ENCODE measurements at places on chromosomes 7 and 10.

GRCh38 chr7:36506820-36507219, 117.2 kb downstream of the ANLN start:
- DNase-seq = no peak

DNA sequence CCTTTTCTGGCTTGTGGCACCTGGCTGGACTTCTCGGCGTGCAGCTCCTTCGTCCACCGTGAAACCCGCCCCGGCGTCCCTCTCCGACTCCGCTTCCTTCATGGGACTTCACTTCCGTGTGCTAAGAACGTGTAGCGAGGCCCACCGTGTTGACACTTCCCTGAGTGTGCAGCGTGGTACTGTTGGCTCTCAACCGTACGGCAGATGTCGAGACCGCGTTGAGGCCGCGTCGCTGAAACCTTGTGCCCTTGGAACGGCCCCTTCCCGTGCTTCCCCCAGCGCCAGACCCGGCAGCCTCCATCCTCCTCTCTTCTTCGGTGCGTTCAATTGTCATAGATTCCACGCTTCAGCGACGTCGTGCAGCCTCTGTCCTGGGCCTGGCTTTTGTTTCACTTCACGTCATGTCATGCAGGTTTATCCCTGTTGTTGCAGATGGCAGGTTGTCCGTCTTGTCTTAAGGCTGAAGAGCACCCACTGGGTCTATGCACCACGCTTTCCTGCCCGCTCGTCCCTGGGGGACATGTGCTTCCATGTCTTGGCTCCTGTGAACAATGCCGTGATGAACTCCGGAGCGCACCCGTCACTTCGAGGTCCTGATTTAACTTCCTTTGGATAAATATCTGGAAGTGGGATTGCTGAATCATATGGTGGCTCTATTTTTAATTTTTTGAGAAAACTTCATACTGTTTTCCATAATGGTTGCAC, 465.3 kb downstream of the DNAJB6 start:
- DNase-seq = no peak

GRCh38 chr10:15124190-15124589, 27.0 kb downstream of the RPP38 start:
- no peak for DNase-seq

DNA sequence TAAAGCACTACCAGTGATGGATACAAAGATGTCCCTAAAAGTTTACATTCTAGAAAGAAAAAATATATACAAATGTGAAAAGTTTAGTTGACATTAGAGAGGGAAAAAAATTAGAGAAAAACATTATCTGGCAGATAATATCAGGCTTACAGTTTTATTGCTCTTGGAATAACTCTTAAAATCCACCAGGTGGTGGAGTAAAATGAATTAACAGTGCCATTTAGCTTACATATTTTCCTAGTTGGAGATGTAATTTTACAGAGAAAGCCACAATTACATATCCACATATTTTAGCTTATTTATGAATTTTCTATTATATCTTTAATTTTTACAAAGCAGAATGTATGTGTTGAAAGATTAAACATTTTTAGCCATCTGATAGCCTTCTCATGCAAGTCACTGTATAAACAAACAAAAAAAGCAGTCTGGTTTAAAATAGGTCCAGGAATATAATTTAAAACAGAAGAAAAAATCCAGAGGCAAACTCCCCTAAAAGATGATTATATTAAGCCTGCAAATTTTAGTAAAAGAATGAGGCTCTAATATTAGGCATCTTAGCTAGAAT, 6.5 kb downstream of the CABCOCO1 start:
- no peak for DNase-seq

GRCh38 chr10:79904671-79905321, 44.1 kb downstream of the SFTPD start:
- no peak for DNase-seq

GRCh38 chr7:43637114-43637806, 54.4 kb downstream of the STK17A start:
- no peak for DNase-seq

- DNase-seq = no peak
These were observed 13.5 kb upstream of the PCGF5 start for GRCh38 chr10:91206837-91207474.

DNA sequence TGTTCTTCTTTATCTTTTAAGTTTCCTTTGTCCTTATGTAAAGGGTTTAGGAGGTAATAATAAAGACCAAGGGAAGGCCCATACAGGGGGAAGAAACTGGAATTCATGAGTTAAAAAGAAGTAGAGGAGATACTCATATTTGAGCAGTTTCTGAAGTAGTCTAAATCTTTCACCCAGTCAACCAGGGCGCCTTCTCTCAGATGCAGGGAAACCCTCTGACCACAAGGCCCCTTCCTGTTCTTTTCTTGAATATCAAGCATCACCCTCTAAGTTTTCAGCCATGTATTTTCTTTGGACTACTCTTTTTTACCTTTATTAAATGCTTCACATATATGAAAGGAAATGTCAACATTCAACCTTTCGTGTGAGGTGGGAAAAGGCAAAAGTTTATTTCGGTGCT, 630.8 kb downstream of the SUGCT start:
- no peak for DNase-seq

DNA sequence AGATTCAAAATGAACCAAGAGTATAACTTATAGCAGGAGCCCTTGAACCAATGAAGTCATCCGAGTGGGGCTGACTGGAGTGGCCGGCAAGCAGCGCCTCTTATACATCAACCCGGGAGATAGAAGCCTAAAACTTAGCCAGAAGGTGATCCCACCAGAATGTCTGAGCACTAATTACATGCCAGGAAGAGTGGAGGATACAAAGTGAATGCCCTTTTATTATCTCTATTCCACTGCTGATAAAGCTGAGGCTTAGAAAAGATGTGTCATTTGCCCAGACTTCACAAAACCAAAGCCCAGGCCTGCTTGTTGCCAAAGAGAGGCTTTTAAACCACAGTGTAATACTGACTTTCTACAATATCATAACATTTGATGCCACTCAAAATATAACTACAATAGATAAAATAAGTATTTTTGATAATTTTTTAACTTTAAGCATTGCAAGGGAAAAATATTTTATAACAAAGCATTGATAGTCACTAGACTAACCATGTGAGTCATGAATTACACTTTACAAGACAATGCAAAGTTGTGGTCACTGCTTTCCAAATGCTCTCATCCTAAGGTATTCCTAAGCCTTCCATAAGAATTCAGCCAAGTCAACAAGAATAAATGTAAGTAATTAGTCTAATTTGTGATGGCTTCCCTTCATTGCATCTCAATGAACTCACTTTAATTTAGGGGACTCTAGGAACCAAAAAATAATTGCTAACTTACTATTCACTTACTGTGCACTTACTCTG, 58.6 kb upstream of the ARID5B start:
- DNase-seq = no peak

GRCh38 chr10:59557642-59558041, 152.0 kb downstream of the SLC16A9 start:
- DNase-seq = no peak

GRCh38 chr10:126226988-126227761, 161.1 kb downstream of the ADAM12 start:
- DNase-seq = no peak

DNA sequence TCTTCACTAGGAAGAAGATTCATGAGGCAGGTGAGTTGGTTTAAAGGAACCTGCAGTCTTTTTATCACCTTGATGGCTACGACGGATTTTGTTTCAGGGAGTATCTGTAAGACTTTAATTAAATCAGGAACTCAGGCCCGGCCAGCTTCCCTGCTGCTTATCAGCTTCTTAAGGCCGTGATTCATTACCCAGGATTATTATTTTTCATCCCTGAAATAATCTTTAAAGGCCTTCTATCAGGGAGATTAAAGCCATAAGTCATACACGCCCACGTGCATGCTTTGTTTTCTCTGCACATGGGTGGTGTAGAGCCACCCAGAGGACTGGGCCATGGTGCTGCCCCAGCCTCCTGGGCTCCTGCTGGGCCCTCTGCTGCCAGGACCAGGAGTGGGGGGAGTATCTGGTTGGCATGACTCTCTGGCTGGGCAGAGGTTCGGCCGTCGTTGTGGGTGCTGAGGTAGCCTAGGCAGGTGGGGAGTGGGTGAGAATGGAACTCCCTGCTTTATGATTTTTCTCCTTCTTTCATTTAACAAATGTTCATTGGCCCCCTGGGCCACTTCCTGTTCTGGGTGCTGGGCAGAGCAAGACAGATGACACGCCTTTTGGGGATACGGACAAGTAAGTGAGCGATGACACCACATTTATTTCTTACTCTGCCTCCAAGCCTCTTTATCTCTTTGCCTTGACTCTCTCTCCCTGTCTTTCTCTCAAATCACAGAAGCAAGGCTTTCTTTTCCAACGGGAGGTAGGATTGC, 39.0 kb upstream of the PCBD1 start:
- DNase-seq = no peak

- DNase-seq = peak; percentile 43
These were observed 2.2 kb downstream of the GLUD1 start for GRCh38 chr10:87092376-87092860.

DNA sequence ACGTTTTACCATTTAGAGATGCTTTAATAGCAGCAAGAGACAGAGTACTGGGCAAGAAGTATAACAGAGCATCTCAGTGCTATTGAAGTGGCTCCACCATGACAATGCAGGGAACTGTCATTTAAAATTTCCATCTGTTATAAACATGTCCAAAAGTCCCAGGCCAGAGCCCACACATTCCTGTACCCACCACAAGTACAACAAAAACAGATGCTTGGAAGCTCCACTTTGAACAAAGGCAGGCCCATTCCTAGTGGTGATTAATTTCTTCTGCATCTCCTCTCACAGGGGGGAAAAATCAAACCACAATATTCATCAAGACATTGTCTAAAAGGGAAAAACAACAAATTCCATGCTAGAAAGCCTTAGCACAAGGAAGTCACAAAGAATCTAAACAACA, 627.9 kb downstream of the PARD3 start:
- no peak for DNase-seq

- DNase-seq = no peak
These were observed 38.5 kb downstream of the ZNF438 start for GRCh38 chr10:30993155-30993554.

GRCh38 chr10:98353170-98353569, 61.8 kb downstream of the PYROXD2 start:
- no peak for DNase-seq

- no peak for DNase-seq
These were observed 5.2 kb upstream of the MALRD1 start for GRCh38 chr10:19043431-19043830.

GRCh38 chr10:49165821-49166483, 22.2 kb downstream of the TMEM273 start:
- DNase-seq = no peak

DNA sequence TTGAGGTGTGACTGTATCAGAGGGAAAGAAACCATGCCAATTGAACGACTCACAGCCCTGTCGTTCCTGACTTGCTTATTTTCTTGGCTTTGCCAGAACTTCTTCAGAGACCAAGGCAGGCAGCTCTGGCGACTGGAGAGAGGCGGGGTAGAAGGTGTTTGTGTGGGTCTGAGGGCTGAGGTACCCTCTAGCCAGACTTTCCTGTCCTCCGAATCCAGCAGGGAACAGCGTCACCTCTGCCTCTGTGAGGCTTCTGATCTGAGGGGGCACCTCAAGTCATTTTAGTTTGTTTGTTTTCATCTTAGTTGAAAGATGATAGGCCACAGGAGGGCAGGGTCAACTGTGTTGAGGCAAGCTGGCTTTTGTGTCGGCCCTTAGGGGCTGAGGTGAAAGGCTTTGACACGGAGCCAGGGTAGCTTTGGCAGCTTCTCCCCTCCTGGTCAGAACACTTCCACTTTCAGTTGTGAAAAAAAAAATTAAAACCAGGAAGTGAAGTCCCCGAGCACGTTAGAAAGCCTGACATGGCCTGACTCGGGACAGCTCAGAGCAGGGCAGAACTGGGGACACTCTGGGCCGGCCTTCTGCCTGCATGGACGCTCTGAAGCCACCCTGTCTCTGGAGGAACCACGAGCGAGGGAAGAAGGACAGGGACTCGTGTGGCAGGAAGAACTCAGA, 1.9 kb downstream of the ACSL5 start:
- peak; percentile 50 for DNase-seq

GRCh38 chr10:34966040-34966439, 124.1 kb downstream of the CUL2 start:
- DNase-seq = no peak

DNA sequence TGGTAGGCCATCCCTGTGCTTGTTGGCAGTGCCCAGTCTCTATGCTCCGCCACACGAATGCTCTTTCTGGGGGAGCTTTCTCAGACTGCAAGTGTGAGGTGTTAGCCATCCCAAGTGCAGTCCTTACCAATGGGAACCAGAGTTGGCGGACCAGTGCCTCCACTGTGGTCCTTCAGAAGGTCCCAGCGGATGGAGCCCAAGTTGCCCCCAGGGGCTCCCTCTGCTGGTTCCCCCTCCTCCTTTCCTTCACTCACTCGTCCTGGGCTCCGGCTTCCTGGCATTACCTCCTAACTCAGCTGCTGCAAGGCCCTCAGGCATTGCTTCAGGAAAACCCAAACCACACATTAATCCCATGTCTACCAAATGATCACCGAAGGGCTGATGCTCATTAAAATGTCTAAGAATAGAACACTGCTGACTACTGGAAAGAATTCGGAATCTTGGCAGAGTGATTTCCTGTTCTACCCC, 139.8 kb downstream of the CUBN start:
- no peak for DNase-seq

DNA sequence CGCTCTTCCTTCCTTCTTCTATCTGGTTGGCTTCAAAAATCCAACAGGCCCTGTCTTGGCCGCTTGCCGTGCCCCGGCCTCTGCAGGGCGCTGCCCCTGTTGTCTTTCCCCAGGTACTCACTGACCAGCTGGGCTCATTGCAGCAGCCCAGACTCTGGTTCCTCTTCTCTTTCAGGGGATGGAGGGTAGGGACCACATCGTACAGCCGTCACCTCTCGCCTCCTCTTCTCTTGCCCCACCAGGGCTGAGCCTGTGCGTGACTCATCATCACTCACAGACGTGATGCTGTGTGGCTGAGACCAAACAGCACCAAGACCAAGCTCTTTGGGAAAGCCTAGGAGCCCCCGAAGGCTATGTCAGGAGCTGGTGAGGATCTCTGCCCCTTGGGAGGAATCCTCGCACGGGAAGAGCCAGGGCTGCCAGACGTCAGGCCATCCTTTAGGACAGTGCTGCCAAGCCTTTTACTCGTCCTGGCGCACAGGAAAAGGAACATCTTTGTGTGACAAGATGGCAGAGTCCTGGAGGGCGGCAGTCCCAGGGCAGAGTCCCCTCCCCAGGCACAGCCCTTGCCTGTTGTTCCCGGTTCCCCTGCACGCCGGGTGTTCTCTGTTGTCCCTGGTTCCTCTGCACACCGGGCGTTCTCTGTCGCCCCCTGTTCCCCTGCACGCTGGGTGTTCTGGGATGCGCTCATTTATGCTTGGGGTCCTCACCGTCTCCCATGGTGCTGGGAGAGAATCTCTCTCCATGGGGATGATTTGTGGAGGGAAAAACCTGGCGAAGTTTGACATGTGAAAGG, 188.5 kb upstream of the SHH start:
- no peak for DNase-seq

DNA sequence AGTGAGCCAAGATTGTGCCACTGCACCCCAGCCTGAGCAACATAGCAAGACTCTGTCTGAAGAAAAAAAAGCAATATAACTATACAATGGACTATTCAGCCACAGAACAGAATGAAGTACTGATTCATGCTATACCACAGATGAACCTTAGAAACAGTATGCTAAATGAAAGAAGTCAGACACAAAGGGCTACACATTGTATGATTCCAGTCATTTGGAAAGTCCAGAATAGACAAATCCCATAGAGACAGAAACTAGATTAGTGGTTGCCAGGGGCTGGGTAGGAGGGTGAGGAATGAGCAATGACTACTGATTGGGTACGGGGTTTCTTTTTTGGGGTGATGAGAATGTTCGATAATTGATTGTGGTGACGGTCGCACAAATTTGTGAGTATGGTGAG, 9.6 kb upstream of the CFAP70 start:
- DNase-seq = peak; percentile 86
